Stimulated activated CD4-positive, alpha-beta T cell treated with anti-CD3 and anti-CD28 coated beads, TNF-alpha, amount 100 ng/mL, for 48 hours (primary cell): ENCODE measurements at places on chromosomes 2 and 18.

- no peak for DNase-seq
These were observed 25.9 kb upstream of the CXCR4 start for GRCh38 chr2:136143603-136144451.

DNA sequence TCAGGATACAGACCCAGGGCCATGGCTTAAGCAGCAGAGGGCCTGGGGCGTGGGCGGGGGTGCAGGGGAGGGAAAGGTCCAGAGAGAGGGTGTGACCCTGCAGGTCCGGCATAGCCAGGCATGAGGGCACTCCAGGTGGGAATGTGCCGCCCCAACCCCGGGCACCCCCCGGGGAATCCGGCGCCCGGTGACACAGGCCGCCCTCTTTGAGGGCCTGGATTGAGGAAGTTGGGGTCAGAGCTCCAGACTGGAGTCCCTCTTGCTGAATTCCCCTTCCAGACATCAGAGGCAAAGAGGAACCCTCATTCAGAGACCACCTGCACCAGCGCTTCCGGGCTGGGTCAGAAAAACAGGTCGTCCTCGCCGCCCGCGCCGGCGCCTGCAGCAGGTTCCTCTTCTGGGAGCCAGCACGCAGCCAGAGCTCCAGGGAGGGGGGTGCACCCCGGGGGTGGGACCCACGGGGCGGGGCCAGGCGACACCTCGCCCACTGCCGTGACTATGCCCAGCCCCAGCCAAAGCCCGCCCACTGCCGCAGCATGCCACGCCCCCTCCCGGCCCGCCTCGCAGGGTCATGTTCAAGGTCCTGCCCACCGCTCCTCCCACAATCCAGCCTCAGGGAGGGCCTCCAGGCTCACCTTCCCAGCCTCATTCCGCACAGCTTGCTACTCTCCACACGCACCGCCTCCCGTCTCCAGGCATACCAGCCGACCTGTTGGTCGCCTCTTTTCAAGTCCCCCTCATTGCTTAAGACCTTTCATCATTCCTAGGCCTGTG lies 98.3 kb upstream of the ID2 start:
- DNase-seq: peak; percentile 84

GRCh38 chr2:222076973-222077690 lies 221.7 kb downstream of the PAX3 start:
- no peak for DNase-seq

GRCh38 chr2:111235192-111236015 lies 114.7 kb downstream of the BCL2L11 start:
- DNase-seq: no peak

- DNase-seq: no peak
These were observed 144.4 kb downstream of the GFPT1 start for GRCh38 chr2:69242651-69243051.

GRCh38 chr18:46239549-46239948 lies 135.4 kb downstream of the HAUS1 start:
- DNase-seq: no peak

GRCh38 chr2:204770735-204771134 lies 225.5 kb downstream of the PARD3B start:
- no peak for DNase-seq

DNA sequence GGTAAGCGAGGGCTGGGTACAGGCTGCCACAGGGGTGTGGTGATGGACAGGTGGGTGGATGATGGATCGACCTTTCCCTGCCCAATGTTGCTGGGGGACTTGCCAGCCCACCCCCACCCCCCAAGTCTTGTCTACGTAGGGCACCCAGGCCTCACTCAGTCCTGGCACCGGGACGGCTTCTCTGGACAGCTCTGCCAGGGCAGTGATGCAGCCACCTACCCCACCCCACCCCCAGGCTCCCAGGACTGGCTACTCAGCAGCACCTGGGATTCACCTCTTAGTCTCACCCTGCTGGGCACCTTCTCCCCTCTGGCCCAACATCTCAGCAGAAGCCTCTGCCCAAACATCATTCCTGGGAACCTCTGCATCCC lies 55.7 kb downstream of the ANKMY1 start:
- DNase-seq: no peak

DNA sequence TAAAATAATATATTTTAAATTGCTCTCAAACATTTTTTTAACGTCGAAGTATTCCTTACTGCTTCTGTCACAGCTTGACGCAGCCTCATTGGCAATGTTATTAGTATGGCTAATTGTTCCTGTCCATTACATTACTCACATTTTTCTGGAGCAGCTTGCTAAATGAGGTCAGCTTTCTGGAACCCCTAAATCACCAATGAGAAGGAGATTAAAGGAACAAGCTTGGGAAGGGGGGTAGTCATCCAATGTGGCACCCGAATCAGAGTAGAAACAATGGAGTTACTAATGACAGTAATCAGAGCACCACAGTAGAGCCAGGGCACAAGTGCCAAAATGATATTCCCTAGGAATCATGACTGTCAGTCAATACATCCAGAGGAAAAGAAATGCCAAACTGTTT lies 5.1 kb downstream of the NEUROD1 start:
- DNase-seq: no peak

GRCh38 chr2:9714630-9715214 lies 83.9 kb upstream of the YWHAQ start:
- no peak for DNase-seq

DNA sequence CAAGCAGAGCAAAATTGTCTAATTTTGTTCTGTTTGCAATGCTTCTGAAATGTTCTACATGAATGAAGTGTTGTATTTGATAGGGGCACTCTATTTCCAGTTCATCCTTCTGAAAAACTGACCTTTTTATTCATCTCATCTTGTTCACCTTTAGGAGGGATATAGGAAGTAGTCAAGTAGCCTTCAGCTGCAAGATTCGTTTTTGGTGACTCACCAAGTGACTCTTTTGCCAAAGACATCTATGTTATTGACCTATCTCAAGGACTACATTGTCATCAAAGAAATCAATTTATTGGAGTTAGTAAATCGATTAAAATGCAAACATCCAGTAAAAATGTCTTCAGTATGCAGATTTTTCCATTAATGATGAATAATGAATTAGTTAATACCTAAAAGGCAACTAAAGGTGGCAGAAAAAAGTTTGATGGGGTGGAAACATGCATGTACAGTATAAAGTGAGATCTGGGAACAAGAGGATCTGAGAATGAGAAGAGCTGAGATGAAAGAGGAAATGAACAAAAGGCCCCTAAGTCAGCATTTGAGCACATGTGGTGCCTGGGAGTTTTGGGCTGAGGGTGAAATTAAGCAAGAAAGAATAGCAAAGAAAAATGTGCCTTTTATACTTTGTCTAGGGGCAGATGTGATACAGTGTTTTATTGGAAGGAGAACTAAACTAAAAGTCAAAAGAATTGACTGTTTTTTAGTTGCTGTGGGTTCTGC lies 255.1 kb upstream of the LINC00305 start:
- DNase-seq: no peak

DNA sequence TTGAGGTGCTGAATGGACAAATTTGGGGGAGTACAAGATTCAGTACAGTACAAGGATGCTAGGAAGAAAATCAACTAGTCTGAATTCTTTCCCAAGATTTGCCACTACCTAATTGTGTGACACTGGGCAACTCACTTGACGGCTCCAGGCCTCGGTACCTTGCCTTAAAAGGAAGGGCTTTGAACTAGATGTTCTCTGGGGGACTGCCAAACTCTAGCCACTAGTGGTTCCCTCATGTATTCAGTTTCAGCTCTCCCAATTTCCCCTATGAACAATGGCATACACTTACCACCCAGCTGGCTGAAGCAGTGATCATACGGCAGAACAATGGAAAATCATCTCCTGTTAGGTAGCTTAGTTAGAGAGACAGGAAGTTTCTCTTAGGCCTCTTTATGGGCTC lies 73.4 kb downstream of the VWC2L start:
- no peak for DNase-seq

- DNase-seq: no peak
These were observed 142.5 kb downstream of the SPHKAP start for GRCh38 chr2:228038967-228039366.

GRCh38 chr18:13232086-13232917 lies 13.7 kb downstream of the LDLRAD4 start:
- no peak for DNase-seq

- DNase-seq: no peak
These were observed 98.3 kb upstream of the SPRED2 start for GRCh38 chr2:65530547-65531320.

DNA sequence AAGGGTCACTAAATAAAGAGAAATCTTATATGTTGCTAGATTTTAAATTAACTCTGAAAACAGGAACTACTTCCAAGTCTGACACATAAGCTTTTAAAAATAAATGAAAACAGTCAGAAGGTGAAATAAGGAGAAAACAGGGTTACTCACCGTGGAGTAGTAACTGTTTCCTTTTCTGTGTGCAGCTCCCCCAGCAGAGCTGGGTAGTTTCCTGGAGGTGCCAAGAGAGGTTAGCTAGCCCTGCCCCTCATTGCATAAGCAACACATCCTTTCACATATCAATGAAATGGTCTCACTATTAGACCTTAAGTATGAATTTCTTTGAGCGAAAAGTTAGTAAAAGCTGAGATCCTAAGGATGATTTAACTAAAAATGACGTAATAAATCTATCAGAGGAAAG lies 54.0 kb upstream of the GPR75 start:
- DNase-seq: peak; percentile 14

GRCh38 chr2:237541243-237541642 lies 25.1 kb upstream of the PRLH start:
- no peak for DNase-seq

- DNase-seq: peak; percentile 64
These were observed 273.9 kb downstream of the MYT1L start for GRCh38 chr2:2057125-2057721.

DNA sequence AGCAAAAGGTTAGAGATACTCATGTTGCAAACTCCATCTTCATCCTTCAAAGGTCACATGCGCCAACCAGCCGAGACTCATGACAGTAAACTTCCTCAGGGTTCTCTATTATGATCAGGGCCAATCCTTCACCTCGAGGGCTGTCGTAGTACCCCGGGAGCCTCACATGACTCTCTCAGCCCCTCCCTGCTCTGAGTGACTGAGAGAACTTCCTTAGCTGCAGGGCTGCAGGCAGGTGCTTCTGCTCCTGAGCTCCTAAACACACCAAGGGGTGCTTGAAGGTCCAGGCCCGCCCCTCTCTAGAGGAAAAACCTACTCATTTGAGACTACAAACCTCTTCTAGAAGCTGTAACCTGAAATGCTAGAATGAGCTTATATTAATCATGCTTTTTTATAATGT lies 48.2 kb downstream of the LONRF2 start:
- DNase-seq: no peak

DNA sequence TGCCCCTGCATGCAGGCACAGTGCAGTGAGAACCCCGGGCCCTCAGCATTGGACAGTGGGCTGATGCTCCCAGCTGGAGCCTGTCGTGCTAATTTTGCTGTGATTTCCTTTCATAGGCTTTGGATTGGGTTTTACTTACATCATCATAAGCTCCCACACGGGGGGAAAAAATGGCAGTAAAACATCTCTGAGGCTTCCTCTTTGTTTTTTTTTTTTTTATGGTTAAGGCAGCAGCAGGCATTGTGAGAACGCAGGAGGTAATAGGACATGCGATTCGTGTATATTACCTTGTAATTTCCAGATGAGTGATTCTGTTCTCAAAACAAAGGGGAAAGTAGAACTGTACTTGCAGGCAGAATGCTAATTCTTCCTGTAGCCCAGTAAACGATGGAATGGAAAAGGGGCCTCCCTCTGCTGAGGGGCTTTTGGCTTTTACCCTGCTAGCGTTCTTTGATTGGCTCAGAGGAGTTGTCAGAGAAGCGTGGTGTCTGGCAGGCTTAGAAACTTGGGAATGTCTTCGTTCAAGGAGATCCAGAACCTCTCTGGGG lies 89.7 kb downstream of the NPAS2 start:
- DNase-seq: no peak

- DNase-seq: no peak
These were observed 34.8 kb upstream of the CCDC102B start for GRCh38 chr18:68763083-68763482.

GRCh38 chr2:96512341-96512740 lies 7.2 kb upstream of the NEURL3 start:
- DNase-seq: no peak

DNA sequence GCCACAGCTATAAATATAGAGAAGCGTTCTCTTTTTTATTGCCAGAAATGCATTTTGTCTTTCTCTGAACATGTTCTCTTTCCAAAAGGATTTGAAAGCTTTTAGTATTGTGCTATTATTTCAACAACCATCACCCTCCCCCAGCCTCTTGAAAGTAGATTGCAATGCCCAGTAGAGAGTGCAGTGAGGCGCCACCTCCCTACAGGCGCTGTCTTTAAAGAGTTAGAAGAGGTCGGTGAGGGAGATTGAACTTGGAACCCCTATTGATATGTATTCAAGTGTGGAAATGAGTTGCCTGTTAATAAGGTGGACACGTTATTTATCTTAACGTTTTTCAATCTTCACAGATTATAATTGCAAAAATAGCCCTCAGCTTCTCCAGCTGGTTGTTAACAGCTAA lies 360.3 kb downstream of the LRP1B start:
- no peak for DNase-seq

DNA sequence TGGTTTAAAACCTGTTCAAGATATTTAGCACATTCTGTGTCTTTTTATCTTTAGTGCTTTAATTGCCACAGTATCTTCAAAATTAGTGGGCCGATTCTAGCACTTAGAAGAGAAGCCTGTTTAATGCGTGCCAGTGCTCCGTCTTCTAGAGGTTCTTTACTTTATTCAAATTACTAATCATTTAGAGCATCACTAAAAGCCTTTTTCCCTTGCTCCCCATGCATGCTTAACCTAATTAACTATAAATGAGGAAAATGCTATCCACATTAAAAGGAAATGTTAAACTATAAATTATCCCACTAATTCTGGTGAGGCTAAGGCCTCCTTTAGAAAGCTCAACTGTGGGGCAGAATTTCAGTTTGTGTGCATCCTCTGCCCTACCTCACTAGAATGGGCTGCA lies 31.5 kb upstream of the INSIG2 start:
- no peak for DNase-seq

DNA sequence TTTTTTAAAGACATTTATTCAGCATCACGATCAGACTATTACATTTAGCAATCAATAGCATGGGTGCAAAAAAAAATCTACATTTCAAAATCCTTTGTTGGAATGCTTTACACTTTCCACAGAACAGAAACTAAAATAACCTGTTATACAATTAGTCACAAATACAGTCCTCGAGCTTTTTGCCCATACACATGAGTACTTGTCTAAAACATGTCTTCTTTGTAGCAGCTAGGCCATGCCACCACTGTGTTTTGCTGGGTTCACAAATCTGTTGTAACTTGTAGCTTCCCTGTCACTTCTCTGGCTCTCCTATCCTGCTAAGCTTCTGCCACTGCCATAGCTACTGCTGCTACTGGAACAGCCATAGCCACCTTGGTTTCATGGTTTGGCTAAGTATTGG lies 24.4 kb upstream of the ADAM23 start:
- DNase-seq: no peak

- DNase-seq: no peak
These were observed 11.2 kb downstream of the GAREM1 start for GRCh38 chr18:32459361-32460101.

GRCh38 chr2:72810165-72810564 lies 15.7 kb downstream of the EXOC6B start:
- DNase-seq: no peak

GRCh38 chr18:55577812-55578539 lies 10.0 kb downstream of the TCF4 start:
- DNase-seq: no peak
